ENCODE measurements at places on chromosomes 5 and 9.

DNA sequence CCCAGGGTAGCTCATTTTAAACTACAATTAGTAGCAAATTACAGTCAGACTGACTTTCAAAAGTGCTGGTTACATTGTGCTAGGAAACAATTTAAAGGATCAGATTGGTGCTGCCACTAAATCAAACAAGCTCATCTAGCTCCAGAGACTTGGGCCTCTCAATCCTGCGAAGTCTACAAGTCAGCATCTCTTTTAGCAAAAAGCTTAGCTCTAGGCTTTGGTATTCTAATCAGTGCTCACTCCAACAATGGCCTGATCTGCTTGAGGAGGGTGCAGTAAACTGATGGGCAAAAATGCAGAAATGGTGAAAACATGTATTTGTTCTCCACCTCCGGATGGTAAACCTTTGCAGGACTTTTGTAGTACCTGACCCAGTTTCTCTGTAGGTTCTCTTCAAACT, 47.0 kb upstream of the SEMA6A start:
- DNase-seq, result no peak

- no peak for DNase-seq
These were observed 164.4 kb upstream of the OR13F1 start for GRCh38 chr9:104339692-104340091.

GRCh38 chr5:76732405-76733048, 16.6 kb downstream of the F2R start:
- DNase-seq, result no peak

DNA sequence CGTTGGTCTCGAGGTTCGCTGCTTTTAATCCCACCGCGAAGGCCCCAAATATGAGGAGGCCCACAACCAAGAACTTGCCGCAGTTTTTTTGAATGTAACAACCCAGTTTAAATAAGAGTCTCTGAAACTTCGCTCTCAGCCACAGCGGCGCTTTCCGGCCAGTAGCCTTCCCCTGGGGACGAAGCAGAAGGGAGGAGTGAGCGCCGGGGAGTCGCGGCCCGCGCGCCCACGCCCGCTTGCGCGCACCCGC, 10.4 kb downstream of the PTCH1 start:
- DNase-seq, result no peak

DNA sequence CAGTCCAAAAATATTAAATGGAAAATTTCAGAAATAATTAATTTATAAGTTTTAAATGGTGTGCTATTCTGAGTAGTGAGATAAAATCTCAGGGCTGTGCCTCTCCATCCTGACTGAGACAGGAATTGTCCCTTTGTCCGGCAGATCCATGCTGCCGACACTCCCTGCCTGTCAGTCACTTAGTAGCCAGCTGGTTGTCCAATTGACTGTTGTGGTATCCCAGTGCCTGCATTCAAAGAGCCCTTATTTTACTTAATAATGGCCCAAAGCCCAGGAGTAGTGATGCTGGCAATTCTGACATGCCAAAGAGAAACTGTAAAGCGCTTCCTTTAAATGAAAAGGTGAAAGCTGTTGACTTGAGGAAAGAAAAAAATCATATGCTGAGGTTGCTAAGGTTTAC, 157.5 kb downstream of the ENC1 start:
- no peak for DNase-seq

- DNase-seq, result no peak
These were observed 63.3 kb downstream of the ABCA1 start for GRCh38 chr9:104864675-104865104.

DNA sequence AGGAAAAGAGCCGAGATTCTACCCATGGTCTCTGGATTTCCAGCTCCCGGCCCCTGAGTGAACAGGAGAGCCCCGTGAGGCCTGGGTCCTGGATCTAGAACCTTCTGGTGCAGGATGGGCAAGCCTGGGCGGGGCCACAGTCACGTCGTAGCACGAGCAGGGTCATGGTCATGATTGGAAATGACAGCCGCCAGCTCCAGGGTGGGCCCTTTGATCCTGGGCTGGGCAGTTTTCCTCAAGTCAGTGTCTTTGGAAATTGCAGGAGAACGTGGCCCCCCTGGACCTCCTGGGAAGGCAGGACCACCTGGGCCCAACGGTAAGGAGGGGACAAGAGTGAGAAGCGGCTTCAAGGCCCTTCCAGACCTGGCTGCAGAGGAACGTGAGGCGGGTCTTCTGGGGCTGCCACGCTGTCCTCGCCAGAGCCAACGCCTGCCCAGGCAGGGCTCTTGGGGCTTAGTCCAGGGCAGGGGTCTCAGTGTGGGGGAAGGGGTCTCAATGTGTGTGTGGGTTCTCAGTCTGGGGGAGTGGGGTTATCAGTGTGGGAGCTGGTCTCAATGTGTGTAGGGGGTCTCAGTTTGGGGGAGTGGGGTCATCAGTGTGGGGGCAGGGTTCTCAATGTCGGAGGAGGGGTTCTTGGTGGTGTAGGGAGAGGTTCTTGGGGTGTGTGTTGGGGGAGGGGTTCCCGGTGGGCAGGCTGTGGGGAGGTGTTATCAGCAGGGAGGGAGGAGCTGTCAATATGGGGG, 2.6 kb downstream of the FCN2 start:
- no peak for DNase-seq

DNA sequence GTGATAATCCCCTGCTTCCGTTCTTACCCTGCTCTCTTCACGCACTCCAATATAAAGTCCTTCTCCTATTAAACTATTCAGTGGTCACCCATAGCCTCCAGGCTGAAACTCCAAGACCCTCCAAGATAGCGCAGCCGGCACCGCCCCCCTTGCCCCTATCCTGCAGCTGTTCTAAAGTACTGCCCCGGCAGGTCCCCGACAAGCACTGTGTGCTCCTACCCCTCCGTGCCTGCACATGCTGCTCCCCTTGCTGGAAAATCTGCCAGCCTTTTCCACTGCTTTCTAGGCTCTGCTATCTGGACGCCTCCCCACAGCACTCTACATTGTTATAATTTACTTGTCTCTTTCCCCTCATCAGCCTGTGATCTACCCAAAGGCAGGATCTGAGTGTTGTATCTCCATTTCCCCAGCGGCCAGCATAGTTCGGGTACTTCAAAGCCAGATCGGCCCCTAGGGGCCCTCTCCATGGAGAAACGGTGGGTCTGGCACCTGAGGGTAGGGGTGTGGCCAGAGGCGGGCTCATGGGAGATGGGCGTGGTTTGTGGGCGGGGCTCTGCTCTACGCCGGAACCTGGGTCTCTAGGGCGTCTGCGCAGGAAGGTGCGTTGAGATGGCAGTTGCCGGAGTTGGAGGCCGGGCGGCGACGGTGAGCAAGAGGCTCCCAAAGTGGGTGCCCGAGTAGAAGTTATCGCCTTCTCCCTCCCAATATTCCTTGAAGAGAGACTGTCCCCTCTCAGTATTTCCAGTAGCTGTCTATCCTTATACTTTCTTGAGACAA, 83.5 kb upstream of the RUSC2 start:
- DNase-seq, result no peak

GRCh38 chr5:28132151-28132550, 1093.8 kb upstream of the CDH9 start:
- DNase-seq, result no peak

Measured in kidney capillary endothelial cell (primary cell).